ENCODE measurements at places on chromosomes 3 and 15. TPM values are rescaled to one million over a fixed set of nuclear protein-coding genes. Genes with fewer than 3 reads are reported as not detected.

EXD1 gene
- total RNA-seq, result not detected

GRCh38 chr15:80162059-80162554, 9.3 kb downstream of the FAH start:
- DNase-seq, result no peak

CELSR3 gene
- 1.3 TPM for total RNA-seq

RNU6-1 gene
- total RNA-seq, result not detected

FRMD5 gene
- total RNA-seq, result 2.9 TPM

DNA sequence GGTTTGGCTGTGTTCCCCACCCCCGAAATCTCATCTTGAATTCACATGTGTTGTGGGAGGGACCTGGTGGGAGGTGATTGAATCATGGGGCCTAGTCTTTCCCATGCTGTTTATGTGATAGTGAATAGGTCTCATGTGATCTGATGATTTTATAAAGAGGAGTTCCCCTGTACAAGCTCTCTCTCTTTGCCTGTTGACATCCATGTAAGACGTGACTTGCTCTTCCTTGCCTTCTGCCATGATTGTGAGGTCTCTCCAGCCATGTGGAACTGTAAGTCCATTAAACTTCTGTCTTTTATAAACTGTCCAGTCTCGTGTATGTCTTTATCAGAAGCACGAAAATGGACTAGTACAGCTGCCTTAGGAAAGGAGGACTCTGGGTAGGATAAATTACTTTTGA, 976.7 kb downstream of the MCTP2 start:
- no peak for DNase-seq

HYAL1 gene
- 15.2 TPM for total RNA-seq

- no peak for DNase-seq
Observed at GRCh38 chr3:125302932-125303331, 72.2 kb downstream of the ZNF148 start.

DNA sequence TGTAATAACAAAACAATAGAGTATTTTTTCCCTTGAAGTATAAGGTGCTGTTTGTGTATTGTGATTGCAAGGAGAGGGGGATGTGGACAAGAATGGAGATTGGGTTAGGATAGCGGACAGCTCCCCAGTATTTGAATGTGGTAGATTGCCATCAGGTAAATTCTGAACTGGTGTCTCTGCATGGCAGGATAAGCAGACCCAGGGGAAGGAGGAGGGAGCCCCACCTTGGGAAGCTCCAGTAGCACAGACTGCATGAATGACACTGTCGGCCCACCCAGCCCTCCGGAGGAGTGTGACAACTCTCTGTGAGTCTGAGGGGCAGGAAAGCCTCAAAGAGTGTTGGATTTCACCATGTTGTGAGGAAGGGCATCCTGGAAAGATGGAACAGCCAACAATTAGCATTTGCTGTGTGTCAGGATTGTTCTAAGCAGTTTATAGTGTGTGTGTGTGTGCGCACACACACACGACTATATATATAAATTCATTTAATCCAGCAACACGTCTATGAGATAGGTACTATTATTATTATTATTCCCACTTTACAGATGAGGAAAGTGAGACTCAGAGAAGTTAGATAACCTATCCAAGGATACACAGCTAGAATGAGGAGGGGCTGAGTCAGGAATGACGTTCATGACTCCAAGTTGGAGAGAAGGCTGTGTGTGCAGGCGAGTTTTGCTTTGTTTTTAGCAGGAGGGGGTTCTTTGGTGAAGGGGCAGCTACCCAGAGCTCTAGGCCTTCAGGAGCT, 63.4 kb upstream of the LCTL start:
- DNase-seq, result no peak

GRCh38 chr3:79247725-79248043, 520.1 kb downstream of the ROBO1 start:
- DNase-seq, result no peak

CD200 gene
- total RNA-seq, result 7.1 TPM

FAM81A gene
- total RNA-seq, result 6.4 TPM

Data from colonic mucosa (tissue), 4 donors.